ENCODE measurements at places on chromosomes 7 and 10.

DNA sequence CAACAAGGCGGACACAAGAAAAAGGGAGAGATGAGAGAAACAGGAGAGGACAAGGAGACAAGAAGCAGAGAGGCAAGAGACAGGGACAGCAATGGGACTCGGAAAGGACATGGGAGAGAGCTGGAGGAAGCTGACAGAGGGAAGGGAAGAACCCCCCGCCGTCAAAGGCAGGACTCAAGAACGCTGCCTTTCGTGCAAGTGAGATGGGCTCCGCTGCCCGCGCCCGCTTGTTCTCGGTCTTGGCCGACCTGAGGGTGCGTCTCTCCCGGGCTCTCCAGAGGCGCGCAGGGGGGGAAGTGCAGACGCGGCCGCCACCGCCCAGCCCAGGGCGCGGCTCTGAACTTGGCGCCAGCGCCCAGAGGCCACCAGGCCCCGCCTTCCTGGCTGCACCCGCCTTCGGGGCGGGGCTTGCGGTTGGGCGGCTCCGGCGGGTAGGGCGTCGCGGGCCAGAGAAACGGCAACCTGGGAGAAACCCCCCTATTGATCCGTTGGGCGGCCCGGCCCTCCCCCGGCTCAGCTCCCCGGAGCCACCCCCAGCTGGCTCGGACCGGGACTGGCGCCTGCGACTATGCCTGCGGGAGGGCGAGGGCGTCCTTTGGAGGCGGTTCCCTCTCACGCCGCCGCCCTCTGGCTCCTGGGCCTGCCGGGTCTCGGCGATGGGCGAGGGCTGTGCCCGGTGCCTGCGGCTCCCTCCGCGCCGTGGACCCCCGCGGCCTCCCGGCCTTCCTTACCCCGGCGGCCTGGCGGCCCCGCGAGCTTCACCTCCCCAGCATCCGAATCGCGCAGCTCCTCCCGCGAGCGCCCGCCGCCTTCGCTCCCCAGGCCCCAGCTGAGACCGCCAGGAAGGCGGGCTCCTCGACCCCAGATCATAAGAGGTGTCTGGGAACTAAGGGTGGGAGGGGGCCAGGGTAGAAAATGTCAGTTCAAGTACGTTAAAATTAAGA is 2.2 kb upstream of the ANTXRL start:
- peak; percentile 69 for DNase-seq

DNA sequence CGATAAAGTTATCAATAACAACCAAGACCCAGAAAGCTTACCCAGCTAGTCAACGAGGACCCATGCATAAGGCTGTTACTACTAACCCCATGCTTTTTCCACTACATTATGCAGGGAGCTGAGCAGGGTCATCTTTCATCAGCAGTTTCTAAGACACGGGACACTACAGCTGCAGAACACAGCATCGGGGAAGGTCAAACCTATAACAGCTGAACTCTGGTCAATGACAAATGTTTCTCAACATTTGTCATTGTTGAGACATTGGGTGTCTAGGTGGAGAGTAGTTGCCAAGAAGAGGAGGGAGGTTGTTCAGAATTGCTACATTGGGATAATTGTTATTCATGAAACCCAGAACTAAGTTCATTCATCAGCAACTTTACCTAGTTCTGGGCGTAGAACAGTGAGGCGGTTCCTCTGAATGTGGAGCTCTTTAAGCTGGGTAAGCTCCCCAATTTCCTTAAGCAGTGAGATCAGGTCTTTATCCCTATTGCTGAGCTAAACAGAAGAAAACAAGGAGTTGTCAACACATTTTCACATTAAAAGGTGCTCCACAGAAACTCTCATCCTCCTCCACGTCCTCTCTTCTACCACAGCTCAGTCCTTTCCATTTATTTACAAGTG is 105.6 kb downstream of the ZNF22 start:
- no peak for DNase-seq

DNA sequence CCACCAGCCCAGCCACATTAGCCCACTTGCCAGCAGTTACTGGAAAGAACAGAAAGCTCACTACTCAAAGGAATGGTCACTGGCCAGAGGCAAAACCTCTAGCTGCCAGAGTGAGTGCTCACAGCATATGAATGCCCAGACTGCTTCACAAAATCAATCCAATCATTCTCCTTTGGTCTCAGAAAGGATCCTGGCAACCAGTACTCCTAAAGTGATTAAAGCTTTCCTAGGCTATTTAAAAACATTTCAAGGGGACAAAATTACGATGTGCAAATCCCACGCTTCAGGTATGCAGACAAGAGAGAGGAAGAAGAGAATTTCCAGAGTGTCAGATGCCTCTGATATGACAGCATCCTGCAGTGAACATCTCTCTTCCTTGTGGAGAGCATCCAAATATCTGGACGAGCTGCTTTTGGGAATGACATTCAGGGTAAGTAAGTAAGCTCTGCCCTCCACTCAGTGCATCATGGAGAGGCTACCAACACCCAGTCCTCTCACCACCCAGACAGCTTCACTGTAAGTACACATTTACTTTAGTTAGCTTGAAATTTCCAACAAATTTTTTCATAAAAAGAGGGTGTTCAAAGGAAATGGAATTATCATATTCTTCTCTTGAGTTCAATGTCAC is 25.1 kb downstream of the ICA1 start:
- no peak for DNase-seq

DNA sequence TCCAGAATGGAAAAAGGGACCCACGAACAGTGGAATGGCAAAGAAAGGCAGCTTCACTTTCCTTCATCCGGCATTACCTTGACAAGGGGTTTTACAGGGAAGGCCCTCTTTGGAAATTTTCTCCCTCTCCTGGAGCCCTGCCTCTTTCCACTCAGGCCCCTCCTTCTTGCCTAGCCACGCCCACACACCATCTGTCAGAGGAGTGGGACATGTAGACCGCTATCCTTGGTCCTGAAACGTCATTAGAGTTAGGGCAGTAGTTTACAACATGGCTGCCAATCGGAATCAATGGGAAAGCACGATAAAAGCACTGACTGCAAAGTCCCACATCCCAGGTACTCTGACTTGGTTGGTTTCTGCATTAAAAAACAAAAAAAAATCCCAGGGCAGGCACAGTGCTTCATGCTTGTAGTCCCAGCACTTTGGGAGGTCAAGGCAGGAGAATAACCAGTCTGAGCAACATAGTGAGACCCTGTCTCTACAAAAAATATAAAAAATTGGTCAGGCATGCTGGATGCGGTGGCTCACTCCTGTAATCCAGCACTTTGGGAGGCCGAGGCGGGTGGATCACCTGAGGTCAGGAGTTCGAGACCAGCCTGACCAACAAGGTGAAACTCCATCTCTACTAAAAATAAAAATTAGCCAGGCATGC is 96.4 kb downstream of the MARCHF5 start:
- no peak for DNase-seq

DNA sequence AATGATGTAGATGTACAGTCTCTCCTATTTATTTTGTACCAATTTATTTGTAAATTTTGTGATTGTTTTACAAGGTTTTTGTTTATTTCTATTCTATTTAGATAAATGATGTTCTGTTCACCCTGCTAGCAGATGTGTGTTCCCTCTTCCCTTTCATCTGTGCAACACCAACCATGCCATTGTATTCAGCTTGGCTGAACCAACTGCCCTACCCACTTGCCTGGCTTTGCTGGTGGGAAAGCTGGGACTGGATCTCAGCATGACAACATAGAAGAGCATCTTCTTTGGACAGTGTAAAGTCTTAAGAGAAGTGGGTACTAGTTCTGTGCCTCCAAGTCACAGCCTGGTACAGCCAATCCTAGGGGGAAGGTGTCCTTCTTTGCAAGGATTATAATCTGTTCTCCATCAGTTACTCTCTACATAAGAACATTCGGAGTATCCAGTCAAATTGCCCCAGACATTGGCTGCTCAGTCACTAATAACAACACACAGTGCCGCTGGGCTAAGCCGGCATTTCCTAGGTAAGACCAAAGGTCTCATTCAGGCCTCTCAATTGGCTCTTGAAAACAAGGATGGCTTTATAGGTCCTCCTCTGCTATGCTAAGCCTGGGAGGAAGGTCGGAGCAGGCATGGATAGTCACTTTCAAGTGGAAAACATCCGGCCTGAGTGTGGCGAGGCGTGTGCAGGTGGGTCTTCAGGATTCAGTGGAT is 109.7 kb downstream of the NT5C2 start:
- DNase-seq, result no peak

DNA sequence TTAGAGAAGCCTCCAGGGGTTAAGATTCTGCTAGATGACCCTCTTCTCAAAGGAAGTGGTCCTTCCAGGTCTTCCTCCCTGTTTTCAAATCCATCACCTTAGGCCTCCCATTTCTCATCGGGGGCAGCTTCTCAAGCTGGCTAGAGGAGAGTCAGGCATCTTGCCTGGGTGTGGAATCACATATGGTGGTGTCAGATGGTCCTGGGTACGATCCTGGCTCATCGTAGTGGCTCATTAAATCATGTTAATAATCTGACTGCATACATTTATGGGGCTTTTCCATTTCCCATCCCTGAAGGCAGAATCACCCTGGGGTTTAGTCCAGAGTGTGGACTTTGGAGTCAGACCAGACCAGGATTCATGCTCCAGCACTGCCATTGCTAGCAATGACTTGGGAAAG is 132.6 kb downstream of the RPS24 start:
- DNase-seq, result no peak

DNA sequence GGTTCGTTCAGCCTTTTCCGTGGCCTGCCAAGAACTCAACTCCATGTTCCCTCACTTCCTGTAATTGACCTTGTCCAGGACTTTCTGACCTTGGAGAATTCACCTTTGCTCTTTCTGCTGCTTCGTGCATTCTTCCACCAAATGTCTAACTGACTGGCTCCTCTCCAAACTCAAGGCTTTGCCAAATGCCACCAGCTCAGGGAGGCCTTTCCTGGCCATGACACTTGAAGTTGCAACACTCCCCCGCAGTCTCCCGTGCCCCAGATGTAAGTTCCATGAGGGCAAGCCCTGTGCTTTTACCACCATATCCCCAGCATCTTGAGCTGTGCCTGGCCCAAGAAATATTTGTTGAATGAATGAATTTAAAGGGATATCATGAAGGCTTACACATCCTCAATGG is 238.4 kb downstream of the ARHGAP21 start:
- no peak for DNase-seq

DNA sequence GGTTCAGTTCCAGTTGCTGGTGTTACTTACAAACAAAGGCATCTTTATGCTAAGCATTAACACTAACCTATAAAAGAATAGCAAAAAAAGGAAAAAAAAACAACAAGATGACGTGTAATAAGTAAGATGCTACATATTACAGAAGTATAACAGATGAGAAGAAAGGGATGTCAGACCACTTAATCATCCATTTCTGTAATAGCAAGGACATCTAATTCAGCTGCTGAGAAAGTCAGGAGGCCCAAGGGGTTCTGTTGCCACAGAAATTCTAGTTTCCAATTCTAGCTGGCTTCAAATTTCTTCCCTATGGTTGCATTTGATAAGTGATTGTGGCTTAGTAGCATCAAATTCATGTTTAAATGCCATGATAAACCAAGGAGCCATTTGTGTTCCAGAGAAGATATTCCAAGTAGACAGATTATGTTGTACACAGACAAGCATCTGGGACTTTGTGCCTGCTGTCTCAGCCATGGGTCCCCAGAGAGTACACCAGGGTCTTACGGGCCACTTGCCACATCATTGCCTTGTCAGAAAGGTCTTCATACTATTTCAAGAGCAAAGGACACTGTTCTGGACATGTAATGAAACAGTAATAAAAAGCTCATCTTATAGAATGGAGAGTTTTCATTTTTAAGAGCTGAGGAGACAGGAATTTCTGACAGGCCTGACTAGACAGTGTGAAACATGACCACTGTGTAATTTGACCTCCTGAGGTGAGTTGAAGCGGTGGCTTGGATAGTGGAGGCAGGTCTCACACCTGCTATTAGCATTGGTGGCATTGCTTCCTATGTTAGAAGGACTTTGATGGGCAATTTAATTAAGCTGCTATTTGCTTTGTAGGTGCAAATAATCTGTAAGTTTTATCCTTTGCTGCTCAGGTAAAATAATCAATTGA is 4.2 kb upstream of the ASB4 start:
- no peak for DNase-seq

- DNase-seq, result no peak
These were observed 93.4 kb downstream of the SNX13 start for GRCh38 chr7:17846935-17847334.

DNA sequence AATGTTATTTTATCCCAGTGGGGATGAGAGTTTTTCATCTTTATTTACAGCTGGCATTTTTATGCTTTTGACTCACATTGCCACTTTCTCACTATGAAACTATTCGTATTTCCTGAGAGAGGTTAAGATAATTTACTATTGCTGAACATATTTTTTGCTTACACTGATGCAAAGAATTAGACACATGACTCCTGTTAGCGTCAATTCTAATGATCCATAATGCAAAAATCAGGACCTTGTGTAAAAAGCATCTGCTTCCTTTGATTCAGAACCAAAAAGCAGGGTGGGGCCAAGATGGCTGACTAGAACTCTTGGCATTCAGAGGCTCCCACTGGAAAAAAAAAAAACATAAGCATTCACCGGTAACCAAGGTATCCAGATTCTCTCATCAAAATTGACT is 464.8 kb downstream of the SEMA3D start:
- no peak for DNase-seq

DNA sequence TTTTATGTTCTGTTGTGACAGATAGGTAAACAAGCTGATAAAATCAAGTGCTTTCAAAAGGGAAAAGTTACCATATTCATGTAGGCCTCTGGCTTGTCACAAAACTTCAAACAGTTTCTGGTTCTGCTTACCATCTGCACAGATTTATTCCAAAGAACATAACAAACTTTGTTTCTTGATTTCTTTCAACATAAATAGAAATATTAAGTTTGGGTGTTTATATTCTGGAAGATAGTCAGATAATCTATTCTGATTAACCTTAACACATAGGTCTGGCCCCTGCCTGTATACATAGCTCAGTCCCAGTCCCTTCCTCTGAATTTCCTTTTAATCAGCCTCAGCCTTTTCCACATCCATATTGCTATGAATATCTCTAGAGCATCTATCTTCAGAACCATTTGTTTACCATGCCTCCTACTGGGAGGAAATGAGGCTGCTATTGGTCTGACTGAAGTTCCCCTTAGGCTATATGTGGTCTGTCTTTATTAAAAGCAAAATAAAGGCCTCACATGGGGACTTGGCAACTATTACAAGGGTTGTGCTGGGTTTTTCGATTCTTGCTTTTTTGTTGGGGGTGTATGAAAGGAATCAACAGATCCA is 319.0 kb downstream of the HPSE2 start:
- DNase-seq, result no peak

DNA sequence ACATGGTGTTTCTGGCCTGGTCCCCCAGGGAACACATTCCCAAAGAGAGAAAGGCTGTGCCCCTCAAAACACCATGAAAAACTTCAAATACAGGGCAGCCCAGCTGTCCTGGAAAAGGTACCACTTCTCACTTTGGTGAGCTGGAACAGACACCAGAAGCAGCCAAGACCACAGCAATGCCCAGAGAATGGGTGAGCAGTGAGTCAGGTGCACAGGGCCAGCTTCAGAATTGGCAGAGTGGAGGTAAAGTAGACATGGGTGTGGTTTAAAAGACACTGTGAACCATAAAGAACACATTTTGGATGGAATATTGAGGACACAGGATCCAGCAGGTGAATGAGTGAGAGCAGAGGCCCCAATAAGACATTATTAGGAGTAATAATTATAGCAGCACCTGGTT is 51.3 kb downstream of the FAM13C start:
- no peak for DNase-seq

Data from AML-193 (cell line).